Foreskin keratinocyte (primary cell): ENCODE measurements at places on chromosomes 2 and 18.

- peak; percentile 17 for DNase-seq
These were observed 56.6 kb downstream of the EPG5 start for GRCh38 chr18:45910405-45911023.

DNA sequence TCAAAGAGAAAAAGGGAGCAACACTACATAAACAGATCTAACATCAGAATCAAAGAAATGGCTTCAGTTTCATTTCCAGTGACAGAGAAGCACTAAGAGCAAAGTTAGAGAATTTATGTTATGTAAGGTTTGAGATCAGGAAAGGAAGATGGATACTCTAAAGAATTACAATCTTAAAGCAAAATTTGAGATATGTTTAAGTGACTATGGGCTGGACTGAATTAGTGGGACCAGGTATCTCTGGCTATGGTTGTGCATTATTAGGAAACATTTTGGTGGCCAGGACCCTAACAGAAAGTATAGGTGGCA is 208.2 kb downstream of the CCDC178 start:
- DNase-seq: no peak

DNA sequence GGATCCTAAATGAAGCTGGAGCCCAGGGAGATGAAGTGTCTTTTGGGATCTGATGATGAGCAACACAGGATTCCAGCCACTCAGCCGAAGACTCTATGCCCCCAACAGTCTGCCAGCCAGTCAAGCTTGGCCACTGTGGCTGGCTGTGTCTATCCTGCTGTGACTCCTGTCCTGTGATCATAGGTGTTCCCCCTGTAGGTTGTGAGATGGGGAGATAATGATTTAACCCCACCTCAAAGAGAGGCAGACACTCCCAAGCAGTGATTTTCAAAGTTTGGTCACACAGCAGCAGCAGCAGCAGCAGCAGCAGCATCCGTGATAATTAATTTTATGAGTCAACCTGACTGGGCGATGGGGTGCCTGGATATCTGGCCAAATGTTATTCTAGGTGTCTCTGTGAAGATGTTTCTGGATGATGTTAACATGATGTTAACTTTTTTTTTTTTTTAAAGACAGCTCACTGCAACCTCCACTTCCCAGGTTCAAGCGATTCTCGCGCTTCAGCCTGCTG is 21.4 kb upstream of the RHOB start:
- DNase-seq: no peak

- DNase-seq: no peak
These were observed 256.3 kb upstream of the SPOPL start for GRCh38 chr2:138245310-138245709.

- DNase-seq: peak; percentile 35
These were observed 290.7 kb downstream of the CYP26B1 start for GRCh38 chr2:71856773-71857525.

DNA sequence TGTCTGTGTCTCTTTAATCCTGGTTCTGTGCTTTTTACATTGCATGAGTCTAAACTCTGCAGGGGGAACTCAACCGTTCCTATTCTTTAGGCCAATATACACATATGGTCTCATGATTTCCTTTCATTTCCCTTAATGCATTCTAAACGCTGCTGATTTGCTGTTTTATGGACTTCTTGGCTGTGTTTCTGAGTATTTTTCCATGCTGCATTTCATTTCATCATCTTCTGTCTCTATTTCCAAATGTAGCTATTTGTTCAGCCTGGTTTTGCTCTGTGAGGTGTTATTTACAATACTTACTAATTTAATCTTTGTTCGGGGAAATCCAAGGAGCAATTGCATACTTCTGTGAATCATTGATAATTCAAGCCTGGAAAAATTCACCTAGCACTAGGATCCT is 897.2 kb downstream of the TSN start:
- DNase-seq: no peak

GRCh38 chr2:101130081-101130480 is 21.1 kb downstream of the TBC1D8 start:
- DNase-seq: no peak
